Endodermal cell (in vitro differentiated cells): ENCODE measurements at places on chromosomes 11 and 22. TPM values are rescaled to one million over a fixed set of nuclear protein-coding genes. Genes with fewer than 3 reads are reported as not detected.

DNA sequence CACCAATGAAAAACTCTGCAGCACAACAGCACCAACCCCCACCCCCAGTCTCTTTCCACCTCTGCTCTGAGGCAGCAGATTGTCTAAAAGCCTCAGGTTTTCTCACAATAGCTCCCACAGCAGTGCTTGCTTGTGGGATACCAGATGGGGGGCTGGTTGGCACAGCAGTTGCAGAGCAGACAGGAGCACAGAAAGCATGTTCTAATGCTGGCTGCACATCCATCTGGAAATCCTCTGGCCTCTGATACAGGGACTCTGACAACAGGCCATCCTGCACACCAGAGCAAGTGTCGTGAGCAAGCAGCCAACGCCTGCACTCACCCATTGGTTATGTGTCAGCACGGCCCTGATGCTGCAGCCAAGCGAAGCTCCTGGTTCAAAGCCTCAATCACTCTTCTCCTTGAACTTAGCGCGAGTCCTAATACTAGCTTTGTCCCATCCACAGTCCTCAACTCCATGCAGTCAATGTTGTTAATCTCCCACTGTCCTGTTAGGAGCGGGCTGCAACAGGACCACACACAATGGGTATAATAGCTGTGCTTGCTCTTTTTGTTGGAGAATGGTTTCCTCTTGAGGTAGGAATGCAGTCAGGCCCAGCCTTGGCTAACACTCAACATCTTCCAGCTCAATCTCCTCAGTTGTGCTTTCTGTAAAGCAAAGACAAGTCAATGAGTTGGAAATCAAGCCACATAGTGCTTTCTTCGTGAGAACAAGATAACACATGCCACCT is 30.3 kb downstream of the VSTM5 start:
- peak overlapping the region; percentile 12 for H3K4me3 ChIP-seq
- DNase-seq: peak; percentile 62
- peaks cover 11% of the 10 kb centered on the region for H3K36me3 ChIP-seq
- H3K27me3 ChIP-seq: no peaks in the 10 kb centered on the region
- no peak overlapping the region for H3K27ac ChIP-seq

DNA sequence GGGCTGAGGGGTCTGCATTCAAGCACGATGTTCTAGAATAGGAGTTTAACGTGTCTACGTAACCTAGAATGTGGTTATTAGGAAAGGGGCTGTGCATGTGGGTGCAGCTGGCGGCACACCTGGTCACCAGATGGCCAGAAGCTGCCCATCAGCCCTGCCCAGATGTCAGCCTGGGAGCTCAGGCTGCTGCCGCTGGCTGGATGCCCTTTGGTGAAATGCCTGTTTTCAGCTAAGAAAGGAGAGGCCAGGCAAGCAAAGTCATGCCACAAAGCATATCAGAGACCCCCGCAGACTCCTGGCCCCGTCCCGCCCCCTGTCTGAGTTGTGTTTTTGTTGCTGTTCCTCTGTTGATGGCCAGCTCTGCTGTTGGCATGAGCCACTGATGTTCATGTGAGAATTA is 11.3 kb upstream of the ADORA2A start:
- H3K36me3 ChIP-seq: peaks cover 28% of the 10 kb centered on the region
- DNase-seq: no peak
- no peaks in the 10 kb centered on the region for H3K4me1 ChIP-seq
- no peak overlapping the region for H3K27ac ChIP-seq
- H3K4me3 ChIP-seq: no peak overlapping the region

DNA sequence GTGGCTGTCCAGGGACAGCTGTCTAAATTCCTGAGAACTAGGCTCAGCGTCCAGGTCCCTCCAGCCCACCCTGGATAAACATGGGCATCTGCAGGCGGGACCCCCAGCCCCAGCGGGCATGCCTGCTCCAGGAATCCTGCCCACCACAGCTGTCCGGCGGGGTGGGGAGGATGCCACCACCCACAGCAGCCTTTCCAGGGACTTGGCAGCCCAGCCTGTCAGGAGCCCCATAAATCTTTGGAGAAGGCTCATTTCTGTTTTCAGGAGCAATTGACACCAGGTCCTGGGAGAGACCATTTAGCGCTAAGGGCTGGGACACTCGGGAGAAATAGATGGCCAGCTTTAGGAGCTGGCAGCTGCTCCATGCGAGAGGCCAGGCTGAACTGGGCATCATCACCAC is 358.9 kb downstream of the CADM1 start:
- no peak for DNase-seq
- no peaks in the 10 kb centered on the region for H3K4me1 ChIP-seq
- H3K27me3 ChIP-seq: no peaks in the 10 kb centered on the region

DNA sequence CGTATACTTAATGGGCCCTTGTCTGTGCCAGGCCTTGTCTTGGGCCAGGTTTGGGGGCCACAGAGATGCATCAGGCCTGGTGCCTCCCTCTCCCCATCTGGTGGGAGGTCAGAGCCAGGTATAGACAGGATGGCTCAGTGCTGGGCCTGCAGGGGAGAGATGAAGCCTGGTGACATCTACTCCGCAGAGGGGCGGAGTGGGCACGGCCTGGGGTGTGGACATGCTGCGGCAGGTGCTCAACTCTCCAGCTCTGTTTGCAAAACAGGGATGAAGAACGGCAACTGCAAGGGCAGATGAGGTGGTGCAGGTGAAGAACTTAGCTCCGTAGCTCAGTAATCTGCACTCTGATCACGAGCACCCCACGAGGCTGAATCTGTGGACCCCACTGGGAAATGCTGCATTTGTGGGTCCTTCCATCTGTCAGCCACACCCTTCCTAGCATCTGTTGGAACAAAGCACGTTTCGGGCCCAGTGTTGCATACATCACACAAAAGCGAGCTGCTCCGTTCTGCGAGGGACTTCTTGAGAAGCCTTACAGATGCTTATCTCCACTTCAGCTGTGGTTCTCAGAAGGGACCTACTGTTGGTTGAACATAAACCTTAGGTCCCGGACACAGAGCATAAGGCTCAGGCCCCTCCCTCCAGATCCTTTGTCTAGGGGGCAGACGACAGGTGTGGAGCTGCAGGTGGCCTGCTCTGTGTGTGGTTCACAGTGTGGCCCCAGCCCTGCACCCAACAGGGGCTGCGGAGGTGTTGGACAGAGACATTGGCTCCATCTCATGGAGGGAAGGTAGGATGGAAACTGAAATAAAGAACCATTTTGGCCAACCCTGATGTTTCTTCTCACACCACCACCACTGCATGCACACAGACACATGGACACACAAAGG is 78.3 kb downstream of the LRRC32 start:
- no peak for DNase-seq
- H3K4me1 ChIP-seq: peaks cover 4% of the 10 kb centered on the region
- H3K4me3 ChIP-seq: no peak overlapping the region
- H3K36me3 ChIP-seq: no peaks in the 10 kb centered on the region
- H3K27ac ChIP-seq: no peak overlapping the region

The POLR3H gene
- 14.1 to 32.8 TPM (median 30.1 TPM) in 3 replicates for total RNA-seq

DNA sequence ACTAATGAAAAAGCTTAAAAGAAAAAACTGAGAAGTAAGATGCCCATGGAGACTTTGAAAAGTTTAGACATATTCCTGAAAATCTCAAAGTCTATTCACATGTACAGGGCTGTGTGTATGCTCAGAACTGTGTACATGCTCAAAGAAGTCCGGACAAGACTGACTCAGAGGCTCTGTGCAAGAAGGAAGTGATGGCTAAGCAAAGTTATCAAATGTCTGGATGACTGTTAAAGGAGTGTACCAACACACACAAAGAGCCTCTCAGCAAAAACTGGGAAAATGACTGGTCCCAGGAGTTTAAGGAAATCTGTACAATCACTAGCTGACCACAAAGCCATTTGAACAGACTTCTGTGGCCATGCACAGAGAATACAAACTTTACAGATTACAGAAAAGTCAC is 33.1 kb upstream of the ARHGAP32 start:
- no peaks in the 10 kb centered on the region for H3K4me1 ChIP-seq
- no peak overlapping the region for H3K4me3 ChIP-seq
- no peak overlapping the region for H3K27ac ChIP-seq

GRCh38 chr11:68903288-68904247 is at the start of the genes IGHMBP2 and MRPL21:
Gene IGHMBP2, plus strand, starts transcription at chr11:68903891. Its CDS starts 62 bp downstream, at chr11:68903953.
Gene MRPL21, minus strand, starts transcription at chr11:68903832. Its CDS starts 22 bp downstream, at chr11:68903810.
- DNase-seq: peak; percentile 94
- H3K27ac ChIP-seq: no peak within 1 kb of the TSS
- no peaks in the 10 kb centered on the region for H3K27me3 ChIP-seq
- H3K4me1 ChIP-seq: no peaks in the 10 kb centered on the region
- H3K36me3 ChIP-seq: peaks cover 36% of the 10 kb centered on the region
- H3K4me3 ChIP-seq: peak within 1 kb of the TSS; percentile 92

GRCh38 chr22:43880541-43880991 is 11.2 kb downstream of the PNPLA5 start:
- DNase-seq: peak; percentile 32
- H3K27ac ChIP-seq: no peak overlapping the region
- H3K4me1 ChIP-seq: peaks cover 3% of the 10 kb centered on the region
- H3K27me3 ChIP-seq: peaks cover 5% of the 10 kb centered on the region
- H3K4me3 ChIP-seq: no peak overlapping the region
- H3K36me3 ChIP-seq: no peaks in the 10 kb centered on the region

- DNase-seq: no peak
- H3K36me3 ChIP-seq: no peaks in the 10 kb centered on the region
- H3K4me1 ChIP-seq: no peaks in the 10 kb centered on the region
- H3K27me3 ChIP-seq: no peaks in the 10 kb centered on the region
These were observed 284.6 kb upstream of the ZC3H12C start for GRCh38 chr11:109808569-109808968.

DNA sequence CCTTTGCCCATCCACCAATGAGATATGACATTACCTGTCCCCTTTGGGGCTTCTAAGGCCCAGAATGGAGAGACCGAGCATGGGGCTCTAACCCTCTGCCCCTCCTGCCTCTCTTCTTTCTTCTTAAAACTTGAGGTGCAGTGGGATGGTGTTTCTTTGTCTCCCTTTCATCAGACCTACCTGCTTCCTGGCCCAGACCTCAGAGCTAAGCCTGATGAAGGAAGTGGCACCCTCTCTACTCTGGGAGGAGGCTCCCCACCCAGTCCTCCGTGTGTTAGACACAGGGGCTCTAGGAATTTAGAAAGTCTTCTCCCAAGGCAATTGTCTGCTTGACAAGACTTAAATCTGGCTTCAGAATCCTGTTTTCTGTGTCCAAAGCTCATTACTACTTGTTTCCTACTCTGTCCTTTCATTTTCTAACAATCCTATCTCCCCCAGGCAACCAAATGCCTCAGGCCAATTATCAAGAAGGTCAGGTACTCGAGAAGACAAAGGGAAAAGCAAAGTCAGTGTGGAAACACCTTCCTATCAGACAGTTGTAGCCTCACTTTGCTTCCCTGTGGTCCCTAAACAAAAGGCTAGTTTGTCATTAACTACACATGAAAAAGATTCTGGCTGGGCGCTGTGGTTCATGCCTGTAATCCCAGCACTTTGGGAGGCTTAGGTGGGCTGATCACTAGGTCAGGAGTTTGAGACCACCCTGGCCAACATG is 20.3 kb upstream of the PARVA start:
- peak; percentile 73 for DNase-seq
- H3K27ac ChIP-seq: peak overlapping the region; percentile 35
- peak overlapping the region; percentile 50 for H3K4me3 ChIP-seq

DNA sequence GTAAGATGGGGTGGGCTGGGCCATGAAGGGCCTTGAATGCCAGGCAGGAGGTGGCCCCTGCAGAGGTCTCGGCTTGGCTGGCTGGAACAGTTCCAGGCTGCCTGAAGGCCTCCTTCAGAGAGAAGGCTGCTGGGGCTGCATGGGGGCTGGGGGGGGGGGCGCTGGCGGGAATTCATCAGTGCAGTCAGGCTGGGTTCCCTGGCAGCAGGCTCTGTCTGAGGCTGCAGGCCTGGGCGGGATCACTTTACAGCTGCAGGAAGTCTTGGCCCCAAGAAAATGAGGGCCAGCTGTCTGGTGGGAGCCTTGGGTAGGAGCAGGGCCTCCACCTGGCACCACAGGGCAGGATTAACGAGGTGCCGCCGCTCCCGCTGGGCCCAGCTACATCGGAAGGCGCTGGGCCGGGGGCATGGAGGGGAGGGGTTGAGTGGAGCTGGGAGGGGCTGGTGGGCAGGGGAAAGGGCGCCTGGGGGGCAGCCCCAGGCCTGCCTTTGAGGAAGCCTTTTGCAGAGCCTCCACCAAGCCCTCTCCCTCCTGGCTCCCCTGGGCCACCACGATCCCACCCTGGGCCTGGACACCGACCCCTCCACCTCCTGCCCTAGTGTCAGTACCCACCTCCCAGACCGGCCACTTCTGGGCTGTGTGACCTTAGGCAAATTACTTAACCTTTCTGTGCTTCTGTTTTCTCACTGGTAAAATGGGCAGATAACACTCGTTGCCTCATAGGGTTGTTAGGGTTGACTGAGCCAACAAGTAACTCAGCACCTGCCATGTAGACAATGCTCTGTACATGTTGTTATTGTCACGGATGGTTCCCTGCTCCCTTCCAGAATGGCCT is 31.0 kb upstream of the HMOX1 start:
- no peaks in the 10 kb centered on the region for H3K4me1 ChIP-seq
- no peak overlapping the region for H3K27ac ChIP-seq
- H3K36me3 ChIP-seq: no peaks in the 10 kb centered on the region

The ASRGL1 gene
- 31.5 to 61.8 TPM (median 59.0 TPM) in 3 replicates for total RNA-seq

The SWAP70 gene
- total RNA-seq: 30.7 and 33.1 TPM in 2 replicates

GRCh38 chr22:49090853-49091135 is 736.9 kb downstream of the BRD1 start:
- H3K27me3 ChIP-seq: no peaks in the 10 kb centered on the region
- DNase-seq: no peak
- H3K4me3 ChIP-seq: no peak overlapping the region
- no peaks in the 10 kb centered on the region for H3K36me3 ChIP-seq
- H3K4me1 ChIP-seq: no peaks in the 10 kb centered on the region

DNA sequence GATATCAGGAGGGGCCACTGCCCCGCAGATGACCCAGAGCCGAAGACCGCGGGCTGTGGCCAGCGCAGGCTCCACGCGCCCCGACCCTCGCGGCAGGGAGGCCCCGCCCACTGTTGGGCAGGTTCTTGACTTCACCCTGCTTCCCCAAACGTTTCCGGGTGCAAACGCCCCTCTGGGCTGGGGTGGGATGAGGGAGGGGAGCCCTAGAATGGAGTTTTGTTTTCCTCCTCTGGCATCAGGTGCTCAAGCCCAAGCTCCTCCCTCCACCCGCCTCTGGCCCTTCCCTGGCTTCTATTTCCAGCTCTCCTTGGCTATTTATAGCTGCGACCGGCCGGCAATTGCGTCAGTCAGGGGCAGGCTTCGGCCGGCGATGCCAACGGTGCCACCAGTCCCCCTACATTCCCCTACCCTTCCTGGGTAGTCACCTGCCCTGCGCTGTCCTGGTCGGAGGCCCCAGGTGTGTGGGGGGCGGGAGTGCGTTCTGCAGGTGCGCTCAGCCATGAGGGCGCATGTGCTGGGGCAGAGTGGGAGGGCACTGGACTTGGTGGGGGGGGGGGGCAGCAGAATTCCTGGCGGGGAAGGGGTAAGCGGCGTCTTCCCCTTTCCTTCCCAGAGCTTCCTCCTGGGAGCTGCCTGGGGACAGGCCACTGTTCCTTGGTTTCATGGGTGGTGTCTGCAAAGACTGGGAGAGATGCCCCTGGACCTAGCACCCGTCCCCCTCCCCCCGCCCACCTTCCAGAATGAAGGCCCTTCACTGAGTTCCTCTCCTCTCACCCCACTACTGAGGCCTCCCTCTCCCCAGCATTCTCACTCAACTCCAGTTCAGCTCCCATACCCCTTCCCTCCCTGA is 23.6 kb downstream of the DUSP8 start:
- H3K27ac ChIP-seq: no peak overlapping the region
- no peak overlapping the region for H3K4me3 ChIP-seq
- H3K4me1 ChIP-seq: no peaks in the 10 kb centered on the region
- H3K36me3 ChIP-seq: no peaks in the 10 kb centered on the region

- no peaks in the 10 kb centered on the region for H3K27me3 ChIP-seq
- DNase-seq: no peak
- no peak overlapping the region for H3K27ac ChIP-seq
- H3K4me3 ChIP-seq: no peak overlapping the region
- no peaks in the 10 kb centered on the region for H3K4me1 ChIP-seq
These were observed 61.3 kb downstream of the TRIM44 start for GRCh38 chr11:35723913-35724312.

GRCh38 chr11:115083144-115083806 is 404.9 kb downstream of the NXPE2 start:
- no peak for DNase-seq
- no peaks in the 10 kb centered on the region for H3K4me1 ChIP-seq
- H3K36me3 ChIP-seq: no peaks in the 10 kb centered on the region
- H3K27me3 ChIP-seq: peaks cover 14% of the 10 kb centered on the region
